Neural progenitor cell (in vitro differentiated cells): ENCODE measurements at places on chromosomes 6 and 20. TPM values are rescaled to one million over a fixed set of nuclear protein-coding genes. Genes with fewer than 3 reads are reported as not detected.

MYLK2 gene
- total RNA-seq, result 0.22 TPM in 1 of 2 replicates, not detected in the other

FAXC gene
- total RNA-seq, result 13.5 and 23.0 TPM in 2 replicates

NRSN1 gene
- 0.19 and 0.31 TPM in 2 replicates for total RNA-seq

PI3 gene
- not detected in 2 replicates for total RNA-seq

EYA2 gene
- total RNA-seq, result 1.8 and 2.1 TPM in 2 replicates

DNA sequence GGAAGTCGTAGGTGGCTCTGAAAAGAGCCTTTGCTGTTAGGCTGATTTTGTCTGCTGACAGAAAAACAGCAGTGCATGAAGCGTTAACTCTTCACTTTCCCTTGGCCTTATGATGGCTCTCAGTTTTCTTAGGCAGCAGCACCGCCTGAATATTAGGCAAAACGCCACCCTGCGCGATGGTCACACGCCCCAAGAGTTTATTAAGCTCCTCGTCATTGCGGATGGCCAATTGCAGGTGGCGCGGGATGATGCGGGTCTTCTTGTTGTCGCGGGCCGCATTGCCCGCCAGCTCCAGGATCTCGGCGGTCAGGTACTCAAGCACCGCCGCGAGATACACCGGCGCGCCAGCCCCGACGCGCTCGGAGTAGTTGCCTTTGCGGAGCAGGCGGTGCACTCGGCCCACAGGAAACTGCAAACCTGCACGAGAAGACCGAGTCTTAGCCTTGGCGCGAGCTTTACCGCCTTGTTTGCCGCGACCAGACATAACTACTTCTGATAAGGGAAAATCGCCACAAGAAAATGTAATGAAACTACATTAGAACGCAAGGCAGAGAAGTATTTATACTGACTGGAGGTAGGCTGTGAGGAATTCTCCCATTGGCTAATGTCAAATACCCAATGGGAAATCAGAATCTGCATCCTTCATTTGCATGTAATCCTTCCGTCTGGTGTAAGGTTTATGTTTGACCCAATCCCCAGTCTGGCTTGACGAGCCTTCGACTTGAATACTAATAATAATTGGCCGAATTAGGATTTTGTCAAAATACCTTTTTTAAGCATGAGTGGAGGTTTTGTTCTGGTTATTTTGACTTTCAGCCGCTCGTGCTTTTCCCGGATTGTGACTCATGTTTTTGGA, 53.9 kb upstream of the HFE start:
- H3K27me3 ChIP-seq, result no peaks in the 10 kb centered on the region
- peak; percentile 87 for DNase-seq
- no peaks in the 10 kb centered on the region for H3K36me3 ChIP-seq
- peak overlapping the region; percentile 68 for H3K4me3 ChIP-seq

GRCh38 chr6:157754351-157754750, 68.7 kb upstream of the SNX9 start:
- H3K36me3 ChIP-seq, result no peaks in the 10 kb centered on the region
- no peak for DNase-seq
- no peak overlapping the region for H3K4me3 ChIP-seq
- no peaks in the 10 kb centered on the region for H3K27me3 ChIP-seq
- H3K4me1 ChIP-seq, result peaks cover 7% of the 10 kb centered on the region
- no peak overlapping the region for H3K27ac ChIP-seq
